ENCODE measurements at places on chromosomes 7 and 10.

GRCh38 chr7:116576350-116577319 is 51.8 kb downstream of the CAV1 start:
- no peak for DNase-seq

- DNase-seq: peak; percentile 77
Observed at GRCh38 chr10:97914837-97915211, 65.2 kb downstream of the GOLGA7B start.

DNA sequence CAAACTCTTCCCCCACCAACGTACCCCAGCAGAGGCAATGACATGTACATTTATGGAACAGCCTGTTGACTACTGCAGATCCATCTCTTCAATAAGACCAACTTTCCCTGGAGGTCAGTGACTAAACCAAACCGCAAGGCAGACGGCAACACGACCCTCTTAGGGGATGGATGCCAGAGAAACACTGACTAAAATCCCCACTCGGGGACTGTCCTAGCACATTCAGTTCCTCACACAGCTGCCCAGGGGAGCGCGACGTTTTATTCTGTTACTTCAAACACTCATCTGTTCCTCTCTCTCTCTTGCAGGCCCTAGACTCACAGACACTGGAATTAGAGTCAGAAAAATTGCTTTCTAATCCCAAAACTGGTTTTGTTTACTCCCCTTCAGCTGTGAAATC is 146.5 kb upstream of the PRSS1 start:
- no peak for DNase-seq

DNA sequence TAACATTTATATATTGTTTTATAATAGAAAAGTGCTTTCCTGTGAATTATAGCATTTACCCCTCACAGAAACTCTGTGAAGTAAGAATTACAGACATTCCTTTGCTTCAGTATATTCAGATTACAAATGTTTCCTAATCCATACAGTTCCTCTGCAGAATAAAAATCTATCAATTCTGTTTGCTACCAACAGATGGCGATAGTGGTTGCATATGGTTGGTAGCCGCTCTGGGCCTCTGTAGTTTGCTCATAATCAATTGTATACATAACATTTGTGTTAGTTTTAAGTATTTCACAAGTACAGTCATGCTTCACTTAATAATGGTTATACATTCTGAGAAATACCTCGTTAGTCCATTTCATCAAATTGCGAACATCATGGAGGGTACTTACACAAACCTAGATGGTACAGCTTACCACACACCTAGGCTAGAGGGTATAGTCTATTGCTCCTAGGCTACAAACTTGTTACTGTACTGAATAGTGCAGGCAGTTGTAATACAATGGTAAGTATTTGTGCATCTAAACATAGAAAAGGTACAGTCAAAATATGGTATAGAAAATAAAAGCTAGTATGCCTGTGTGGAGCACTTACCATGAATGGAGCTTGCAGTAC is 94.4 kb upstream of the STEAP4 start:
- DNase-seq: no peak

DNA sequence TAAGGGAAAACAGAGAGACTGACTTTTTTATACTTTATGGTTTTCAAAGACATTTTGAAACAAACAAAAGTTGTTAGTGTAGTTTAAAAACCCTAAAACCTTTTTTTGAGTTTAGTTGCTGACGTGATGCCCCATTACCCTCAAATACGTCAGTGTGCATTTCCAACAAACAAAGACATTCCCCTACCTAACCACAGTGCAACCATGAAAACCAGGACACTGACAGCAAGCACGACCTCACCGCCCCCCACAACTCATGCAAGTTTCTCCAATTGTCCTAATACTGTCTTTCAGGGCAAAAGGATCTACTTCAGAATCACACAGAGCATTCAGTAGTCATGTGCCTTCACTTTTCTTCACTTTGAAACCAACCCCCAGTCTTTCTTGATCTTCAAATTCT is 75.0 kb downstream of the WNT2 start:
- DNase-seq: no peak

DNA sequence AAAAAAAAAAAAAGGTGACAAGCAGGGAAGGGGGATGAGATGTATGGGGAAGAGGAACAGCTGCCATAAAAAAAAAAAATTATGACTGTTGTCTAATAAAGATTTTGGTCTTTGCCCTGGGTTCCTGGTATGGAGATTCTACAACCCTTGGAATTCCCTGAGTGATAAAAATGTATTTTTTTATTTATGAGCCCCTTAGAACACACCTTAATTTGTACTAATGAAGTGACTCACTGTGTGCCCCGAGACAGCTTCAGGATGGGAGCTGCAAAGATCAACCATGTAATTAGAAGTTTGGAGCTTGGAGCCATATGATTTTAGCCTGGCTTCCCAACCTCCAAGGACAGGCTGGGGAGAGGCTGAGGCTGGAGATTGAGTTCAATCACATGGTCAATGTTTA is 69.7 kb downstream of the NHLRC2 start:
- no peak for DNase-seq

- DNase-seq: no peak
Observed at GRCh38 chr10:48453451-48454301, 147.2 kb downstream of the MAPK8 start.

- DNase-seq: no peak
Observed at GRCh38 chr7:134788191-134788590, 8.8 kb downstream of the CALD1 start.

GRCh38 chr10:108560488-108560887 is 1362.8 kb downstream of the XPNPEP1 start:
- DNase-seq: no peak

DNA sequence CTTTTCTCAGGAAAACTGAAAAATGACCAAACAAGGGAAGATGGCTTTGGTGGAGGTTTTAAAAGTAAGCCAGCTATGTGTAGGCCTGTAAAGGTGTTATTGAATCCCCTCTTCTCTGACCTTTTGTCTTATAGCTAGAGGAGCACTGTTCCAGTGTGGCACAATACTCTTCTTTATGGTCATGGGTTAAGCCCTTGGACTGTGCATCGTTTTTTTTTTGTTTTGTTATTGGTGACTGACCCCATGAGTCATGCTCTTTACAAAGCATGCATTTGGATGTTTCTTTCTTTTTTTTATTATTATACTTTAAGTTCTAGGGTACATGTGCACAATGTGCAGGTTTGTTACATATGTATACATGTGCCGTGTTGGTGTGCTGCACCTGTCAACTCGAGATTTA is 19.6 kb upstream of the FAM25A start:
- no peak for DNase-seq

DNA sequence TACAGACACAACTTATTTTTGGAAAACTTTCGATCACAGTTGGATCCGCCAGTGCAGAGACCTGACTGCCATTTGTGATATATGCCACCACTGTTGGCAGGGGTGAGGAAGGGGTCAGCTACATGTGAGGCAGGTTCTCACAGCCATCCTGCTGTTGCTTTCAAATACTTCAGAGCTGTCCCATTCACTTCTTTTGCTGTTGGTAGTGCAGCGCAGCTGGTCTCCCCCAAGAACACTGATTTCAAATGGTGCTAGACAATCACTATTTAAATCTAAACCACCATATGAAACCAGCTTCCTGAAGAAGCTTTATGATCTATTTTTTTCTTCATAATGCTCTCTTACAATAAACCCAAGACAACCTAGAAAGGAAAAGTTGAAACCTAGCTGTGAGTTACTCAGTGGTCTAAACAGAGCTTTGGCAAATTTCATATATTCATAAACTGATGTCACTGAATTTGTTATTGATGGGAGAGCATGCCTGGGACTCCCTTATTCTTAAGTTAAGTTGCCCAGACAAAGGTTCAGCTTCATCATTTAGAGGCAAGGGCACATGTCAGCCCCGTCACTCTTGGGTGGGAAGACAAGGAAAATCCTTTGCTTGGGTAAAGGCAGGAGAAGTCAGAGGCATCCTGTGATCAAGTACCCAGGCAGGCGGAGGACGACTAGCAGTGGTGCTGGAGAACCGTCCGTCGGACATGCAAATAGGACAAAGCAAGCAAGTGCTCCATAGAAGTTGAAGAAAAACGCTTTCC is 143.4 kb upstream of the KLF14 start:
- peak; percentile 83 for DNase-seq

GRCh38 chr10:69573056-69573806 is at the start of gene NEUROG3:
TSS of gene NEUROG3 (minus strand) at chr10:69573422. CDS start at chr10:69573043, 379 bp downstream.
- no peak for DNase-seq

DNA sequence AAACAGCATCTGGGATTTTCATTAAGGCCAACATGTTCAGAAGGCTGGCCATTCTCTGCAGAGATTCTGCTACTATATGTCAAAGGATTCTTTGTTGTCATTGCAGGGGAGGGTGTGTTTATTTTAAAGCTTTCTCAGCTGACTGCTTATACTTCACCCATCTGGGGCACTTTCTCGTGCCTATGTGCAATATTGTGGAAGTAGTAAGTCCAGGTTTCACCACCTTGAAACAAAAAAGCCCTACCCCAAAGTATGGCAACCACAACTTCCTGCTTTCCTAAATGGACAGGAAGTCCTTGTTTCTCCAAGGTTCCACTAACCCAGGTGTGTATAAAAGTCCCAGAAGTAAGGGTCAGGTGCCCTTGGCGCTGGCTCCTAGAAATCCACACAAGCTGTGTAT is 58.7 kb upstream of the COL1A2 start:
- no peak for DNase-seq

- DNase-seq: no peak
Observed at GRCh38 chr10:63646491-63646890, 125.3 kb downstream of the REEP3 start.

DNA sequence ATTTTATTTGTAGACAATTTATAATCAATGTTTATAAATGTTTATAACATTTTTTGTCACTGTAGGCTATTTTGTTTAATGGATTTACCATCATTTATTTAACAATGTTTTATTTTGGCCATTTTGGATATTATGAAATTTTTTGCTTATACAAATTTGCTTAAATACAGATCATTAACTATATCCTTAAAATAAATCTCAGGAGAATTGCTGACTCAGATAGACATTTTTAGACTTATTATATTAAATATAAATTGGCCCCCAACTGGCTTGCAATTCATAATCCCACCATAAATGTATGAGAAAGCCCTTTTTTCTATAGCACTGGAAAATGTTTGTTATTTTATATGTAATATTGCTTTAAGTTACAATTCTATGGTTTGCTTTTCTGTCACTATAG is 3.8 kb upstream of the CLRN3 start:
- no peak for DNase-seq

DNA sequence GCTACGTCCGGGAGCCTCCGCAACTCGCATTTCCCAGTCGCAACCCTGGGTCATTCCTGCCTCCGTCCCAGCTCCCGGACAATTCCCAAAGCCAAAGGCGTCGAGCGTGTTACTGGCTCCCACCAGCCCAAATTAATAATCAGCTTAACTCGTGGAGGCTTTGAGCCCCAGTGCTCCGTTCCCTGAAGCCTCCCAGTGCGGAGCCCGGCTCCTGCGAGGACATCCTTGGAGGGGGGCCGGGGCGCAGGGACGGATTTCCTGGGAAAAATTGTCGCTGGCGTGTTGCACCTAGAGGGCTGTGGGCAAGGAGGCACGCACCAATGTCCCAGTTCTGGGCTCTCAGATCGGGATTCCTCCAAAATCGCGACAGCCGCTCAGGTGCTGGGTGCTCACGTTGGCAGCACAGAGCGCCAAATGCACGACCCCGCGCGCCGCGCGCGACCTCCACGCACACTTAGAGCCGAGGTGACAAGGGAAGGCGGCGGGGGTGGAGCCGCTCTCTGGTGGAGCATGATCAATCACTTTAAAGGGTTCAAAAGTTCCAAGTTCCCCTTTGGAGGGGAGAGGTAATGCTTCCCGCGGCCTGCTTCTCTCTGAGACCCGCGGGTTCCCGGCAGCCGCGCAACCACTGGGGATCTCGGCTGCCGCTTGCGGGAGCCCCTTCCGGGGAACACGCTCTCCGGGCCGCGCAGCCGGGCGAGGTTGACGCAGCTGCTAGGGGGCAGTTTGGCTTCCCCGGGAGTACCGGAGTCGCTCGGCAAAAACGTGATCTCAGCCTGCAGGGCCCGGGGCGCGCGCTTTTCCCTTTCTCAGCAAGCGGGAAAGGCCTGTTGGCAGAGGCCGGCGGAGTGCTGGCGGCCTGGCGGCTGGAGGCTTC is 25.5 kb downstream of the SKIDA1 start:
- DNase-seq: no peak

GRCh38 chr7:28675429-28675828 is 263.1 kb downstream of the CREB5 start:
- no peak for DNase-seq

DNA sequence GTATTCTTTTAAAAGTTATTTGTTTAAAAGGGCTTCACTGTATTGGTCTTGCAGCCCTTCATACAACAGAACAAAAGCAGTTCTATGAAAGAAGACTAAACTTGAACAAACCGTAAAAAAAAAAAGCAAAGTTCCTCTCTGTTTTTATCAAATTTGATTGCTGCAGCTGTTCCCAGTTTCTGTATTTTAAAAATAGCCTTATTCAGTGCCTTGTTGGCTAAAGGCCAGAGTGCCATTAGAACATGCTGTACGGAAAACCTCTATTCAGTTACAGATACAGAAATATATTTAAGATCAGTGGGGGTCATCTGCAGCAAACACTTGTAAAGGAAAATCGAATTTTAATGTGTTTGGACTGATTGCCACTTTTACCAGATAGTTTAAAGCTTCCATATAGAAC is 207.8 kb upstream of the ETV1 start:
- DNase-seq: peak; percentile 60

DNA sequence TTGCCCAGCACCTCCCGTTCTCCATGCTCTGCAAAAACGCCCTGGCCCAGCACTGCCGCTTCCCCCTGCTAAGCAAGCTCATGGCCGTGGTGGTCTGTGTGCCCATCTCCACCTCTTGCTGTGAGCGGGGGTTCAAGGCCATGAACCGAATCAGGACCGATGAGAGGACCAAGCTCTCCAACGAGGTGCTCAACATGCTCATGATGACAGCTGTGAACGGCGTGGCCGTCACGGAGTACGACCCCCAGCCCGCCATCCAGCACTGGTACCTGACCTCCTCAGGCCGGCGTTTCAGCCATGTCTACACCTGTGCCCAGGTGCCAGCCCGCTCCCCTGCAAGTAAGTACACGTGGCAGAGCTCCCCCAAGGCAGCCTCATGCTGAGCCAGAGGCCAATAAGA is 11.6 kb upstream of the ATP6V0E2 start:
- DNase-seq: no peak

DNA sequence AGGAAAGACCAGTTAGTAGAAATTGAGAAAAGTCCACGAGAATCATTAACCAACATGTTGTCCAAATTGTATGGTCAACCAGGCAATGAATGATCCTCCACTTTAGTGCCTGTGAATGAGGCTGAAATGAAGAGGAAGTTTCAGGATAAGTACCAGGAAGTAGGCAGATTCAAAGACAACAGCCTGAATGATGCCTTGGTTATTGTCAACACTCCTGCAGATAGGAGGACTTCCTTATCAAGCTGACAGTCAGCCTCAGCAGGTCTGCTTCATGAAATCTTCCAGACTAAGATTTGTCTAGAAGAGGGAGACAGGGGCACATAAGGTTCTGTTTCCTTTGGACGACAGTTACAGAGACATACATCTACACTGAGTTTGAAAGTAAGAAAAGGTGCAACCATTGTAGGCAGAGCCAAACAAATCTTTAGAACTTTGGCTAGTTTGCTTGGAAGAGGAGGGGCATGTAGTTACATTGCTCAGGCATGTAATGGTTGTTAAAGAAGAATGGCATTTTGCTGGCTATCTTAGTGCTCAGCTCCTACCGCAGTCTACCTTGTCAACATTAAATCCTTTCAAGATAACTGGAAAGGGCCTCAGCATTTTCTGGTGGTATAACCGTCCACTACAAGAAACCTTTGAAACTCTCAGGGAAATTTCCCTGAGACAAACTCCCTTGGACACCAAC is 81.4 kb downstream of the ABI1 start:
- DNase-seq: no peak

GRCh38 chr10:50334273-50334672 is 83.0 kb upstream of the ASAH2 start:
- no peak for DNase-seq

- DNase-seq: no peak
Observed at GRCh38 chr7:4798706-4799235, 23.3 kb downstream of the AP5Z1 start.
